ENCODE measurements at places on chromosomes 5 and 9.
A peak's percentile ranks its signal among the peaks of the same experiment; 100 is the strongest.

- no peak for DNase-seq
These were observed 55.1 kb downstream of the MRPL36 start for GRCh38 chr5:1744393-1745122.

- no peak for DNase-seq
These were observed 1.9 kb downstream of the SSNA1 start for GRCh38 chr9:137190315-137190856.

DNA sequence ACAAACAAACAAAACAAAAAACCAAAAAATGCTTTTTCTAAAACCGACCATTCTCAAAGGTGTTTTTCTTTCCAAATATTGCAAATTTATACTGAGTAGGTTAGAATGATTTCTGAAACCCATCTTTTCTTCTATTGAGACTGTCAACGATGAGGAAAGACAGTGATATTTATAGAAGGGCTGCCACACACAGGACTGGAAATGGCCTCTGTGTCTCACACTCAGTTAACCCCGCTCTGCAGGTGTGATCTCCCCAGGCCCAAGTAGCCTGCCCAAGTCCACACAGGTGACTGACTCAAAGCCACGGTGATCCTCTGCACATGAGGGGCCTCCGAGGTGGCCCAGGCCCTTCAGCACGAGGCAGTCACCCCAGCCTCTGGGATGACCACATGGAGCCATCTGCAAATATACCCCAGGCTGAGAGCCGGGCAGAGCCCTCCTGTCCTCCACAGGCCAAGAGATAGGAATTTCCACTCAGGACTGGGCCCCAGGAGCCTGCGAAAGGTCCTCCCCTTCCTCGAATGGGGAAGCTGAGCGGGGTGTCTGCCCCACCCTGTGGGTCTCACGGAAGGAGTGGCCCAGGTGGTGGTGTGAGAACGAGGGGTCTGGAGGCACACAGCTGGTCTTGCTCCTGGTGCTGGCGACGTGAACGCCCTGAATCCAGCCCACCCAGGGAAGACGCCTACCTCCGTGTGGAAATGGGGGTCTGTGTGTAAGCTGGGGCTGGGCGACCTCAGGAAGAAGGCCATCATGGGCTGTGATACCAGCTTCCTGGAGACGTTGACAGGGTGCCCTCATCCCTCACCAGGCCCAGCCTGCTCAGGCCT, 53.0 kb upstream of the PHYKPL start:
- no peak for DNase-seq

DNA sequence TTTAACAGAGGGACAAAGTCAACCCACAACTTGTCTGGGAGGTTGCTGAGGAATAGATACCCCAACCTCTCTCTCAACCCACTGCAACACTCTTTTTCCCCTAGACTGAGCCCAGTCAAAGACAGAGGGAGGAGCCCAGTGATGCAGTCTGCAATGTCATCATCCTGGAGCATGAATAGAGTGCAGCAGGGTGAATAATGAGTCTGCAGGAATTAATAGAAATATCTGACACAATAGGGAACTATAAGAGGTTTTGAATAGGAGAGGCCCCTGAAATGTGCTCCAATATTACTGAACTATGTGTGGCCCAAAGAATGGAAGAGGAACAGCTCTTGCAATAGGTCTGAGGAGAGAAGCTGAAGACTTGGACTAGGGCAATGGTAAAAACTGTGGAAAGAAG, 59.1 kb downstream of the PDCD1LG2 start:
- DNase-seq = no peak

GRCh38 chr5:160119905-160120266, 636 bp upstream of the PWWP2A start:
- DNase-seq = no peak

GRCh38 chr5:140498591-140498990, 48.9 kb upstream of the EIF4EBP3 start:
- DNase-seq = no peak

GRCh38 chr5:171897231-171897630, 109.2 kb downstream of the FBXW11 start:
- DNase-seq = no peak

GRCh38 chr5:57509501-57510260, 27.1 kb upstream of the ACTBL2 start:
- no peak for DNase-seq

- DNase-seq = no peak
These were observed 19.0 kb upstream of the PSIP1 start for GRCh38 chr9:15529566-15530324.

GRCh38 chr5:5293029-5293428, 129.4 kb upstream of the ICE1 start:
- DNase-seq = no peak

- DNase-seq = peak; percentile 16
These were observed 211.6 kb downstream of the MSX2 start for GRCh38 chr5:174935854-174936474.

GRCh38 chr5:83118471-83118870, 41.1 kb downstream of the XRCC4 start:
- DNase-seq = no peak

DNA sequence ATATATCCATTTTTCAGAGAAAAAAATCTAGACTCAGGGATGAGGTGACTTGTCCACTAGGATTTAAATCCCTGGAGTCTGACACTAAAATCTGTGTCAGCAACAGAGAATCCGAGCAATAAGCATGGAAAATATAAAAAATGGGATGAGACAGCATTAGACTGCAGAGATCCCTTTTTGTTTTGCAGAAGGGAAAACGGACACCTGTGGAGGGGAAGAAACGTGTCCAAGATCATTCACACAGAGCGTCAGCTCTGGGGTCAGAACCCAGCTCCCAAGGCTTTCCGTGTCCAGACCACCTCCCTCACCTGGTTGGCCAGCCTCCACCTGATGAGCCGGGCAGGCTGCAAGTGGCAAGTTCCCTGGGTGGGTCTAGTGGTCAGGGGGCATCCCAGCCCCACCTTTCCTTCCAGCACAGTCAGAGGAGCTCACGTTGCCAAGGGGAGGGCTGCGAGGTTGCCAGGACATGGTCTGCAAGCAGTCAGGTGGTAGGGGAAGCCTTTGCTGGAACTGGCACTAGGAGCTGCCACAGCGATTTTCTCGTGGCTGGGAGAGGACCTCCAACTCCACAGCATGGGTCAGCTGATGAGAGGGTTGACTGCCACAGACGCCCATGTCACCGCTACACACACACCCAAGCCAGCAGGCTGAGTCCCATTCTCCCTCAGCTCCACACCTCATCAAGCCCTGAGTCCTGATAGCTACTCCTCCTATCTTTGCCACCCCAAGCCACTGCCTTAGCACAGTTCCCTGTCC, 65.9 kb upstream of the CPLX2 start:
- no peak for DNase-seq

DNA sequence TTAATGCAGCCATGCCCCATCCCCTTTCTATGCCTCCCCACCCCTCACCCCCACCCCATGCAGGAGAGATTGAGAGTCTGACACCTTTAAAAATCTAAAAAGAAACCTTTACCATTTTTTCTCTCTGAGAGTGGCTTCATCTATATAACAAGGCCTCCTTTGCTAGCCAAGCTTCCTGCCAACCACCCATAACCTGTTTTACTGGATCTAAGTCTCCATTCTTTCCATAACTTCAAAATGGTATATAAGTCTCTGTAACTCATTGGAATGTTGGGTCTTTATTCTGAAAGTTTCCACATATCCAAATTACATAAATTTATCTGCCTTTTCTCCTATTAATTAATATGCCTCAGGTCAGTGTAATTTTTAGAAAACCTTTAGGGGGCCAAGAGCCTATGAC, 1174.0 kb downstream of the MAT2B start:
- no peak for DNase-seq

- no peak for DNase-seq
These were observed 72.8 kb upstream of the CPLX2 start for GRCh38 chr5:175798626-175799025.

DNA sequence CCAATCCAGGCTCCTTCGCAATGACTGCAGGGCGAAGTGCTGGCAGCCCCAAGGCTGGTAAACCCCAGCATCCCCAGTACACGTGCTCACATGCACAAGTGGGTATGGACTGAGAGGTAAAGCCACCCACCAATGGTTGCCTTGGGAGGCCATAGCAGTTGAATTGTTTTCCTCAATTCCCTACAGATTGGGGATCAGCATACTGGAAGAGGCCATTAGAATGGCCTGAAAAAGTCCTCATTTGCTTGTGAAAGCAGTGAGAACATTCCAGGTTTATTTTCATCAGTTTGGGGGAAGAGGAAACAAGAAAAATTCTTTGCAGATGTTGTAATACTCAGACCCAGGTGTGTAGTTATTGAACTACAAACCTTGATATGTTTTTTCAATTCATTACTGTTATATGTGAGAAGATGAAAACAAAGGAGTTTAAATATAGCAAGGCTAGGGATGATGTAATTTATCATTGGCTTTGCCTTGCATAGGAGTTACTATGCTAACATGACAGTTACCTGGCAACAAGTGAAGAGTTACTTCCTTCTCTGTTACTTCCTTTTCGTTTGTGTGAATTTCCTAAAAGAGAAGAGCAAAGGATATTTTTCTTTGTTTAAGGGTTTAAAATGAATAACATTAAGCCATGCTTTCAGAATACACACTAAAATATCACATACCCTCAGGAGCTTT, 36.4 kb downstream of the MTMR12 start:
- DNase-seq = no peak

- no peak for DNase-seq
These were observed 4.7 kb downstream of the PLIN2 start for GRCh38 chr9:19122490-19123042.

DNA sequence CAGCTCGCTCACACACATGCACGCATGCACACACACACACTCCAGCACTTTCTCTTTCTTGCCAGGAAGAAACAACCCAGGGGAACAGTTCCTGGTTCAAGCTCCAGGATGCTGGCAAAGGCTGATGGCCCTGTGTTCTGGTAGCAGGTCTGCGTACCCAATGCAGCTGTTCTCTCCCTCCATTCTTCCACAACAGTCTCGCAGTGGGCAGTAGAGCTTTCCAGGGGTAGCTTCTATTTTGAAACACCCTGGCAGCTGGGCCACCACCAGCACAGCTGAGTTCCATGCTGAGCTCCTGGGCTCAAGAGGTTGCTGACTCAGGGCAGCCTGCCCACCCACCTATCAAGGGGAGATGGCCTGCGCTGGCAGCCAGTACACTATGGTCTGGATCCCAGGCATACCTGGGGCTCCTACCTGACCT, 4.7 kb downstream of the VDAC1 start:
- DNase-seq = no peak

GRCh38 chr9:101912698-101913097, 174.3 kb upstream of the GRIN3A start:
- no peak for DNase-seq

- DNase-seq = peak; percentile 31
These were observed at the start of gene PRRX2 for GRCh38 chr9:129665389-129665775. PRRX2 (plus strand) TSS chr9:129665647; CDS start chr9:129665868, 221 bp downstream.

DNA sequence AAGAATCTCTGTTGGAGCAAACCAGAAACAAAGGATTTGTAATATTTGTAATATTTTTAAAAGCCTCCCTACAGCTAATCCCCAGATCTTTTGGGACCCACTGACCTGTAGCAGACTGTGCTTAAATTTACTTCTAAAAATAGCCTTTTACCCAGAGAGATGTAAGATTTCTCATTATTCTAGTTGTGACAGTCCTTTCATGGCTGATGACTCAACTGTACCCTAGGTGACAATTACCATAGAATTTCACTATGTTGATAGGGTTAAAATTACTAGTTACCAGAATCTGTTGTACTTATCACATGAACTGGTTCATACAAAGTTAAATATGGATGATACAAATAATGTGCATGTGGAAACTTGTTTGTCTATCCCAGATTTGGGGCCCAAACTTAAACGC, 543.9 kb upstream of the SEMA6A start:
- DNase-seq = no peak

GRCh38 chr5:103033696-103034095, 86.2 kb downstream of the GIN1 start:
- DNase-seq = no peak

GRCh38 chr5:88550736-88551135, 282.1 kb upstream of the TMEM161B start:
- DNase-seq = no peak

DNA sequence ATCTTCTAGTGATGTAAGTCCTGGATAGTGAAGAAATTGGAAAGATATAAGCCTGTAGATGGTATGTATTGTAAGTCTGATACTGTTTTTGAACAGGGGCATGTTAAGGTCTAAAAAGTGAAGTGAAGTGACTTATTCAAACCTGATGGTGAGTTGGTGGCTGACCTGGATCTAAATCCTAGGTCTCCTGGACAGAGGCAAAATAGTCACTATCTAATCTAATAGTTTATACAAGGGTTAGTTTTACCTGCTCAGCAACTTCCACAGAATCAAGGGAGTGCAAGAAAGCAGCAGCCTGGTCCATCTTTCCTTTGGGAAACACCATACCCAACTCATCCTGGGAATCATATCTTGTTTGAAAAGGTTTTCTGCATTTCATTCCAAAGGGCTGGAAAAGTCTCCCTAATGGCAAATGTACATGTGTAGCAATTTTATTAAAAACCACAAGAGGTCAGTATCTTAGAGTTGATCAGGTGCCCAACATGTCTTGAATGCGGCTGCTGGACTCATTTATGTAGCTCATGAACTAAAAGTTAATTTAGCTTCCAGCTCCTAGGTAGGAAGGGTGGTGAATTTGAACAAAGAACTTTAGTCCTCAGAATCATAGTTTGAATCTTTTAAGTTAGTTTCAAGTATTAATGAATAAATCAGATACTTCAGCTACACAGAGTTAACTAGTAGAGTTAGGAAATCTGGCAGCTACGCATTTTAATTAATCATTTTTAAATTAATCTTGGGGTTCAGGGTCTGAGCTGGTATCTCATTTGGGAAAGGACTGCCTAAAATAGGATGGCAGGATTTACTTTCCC, 26.0 kb downstream of the SKP2 start:
- DNase-seq = no peak

GRCh38 chr9:128771094-128771721, 519 bp downstream of the ZER1 start:
- peak; percentile 33 for DNase-seq

GRCh38 chr9:112664531-112664930, 53.4 kb downstream of the INIP start:
- DNase-seq = no peak

- no peak for DNase-seq
These were observed 97.6 kb downstream of the CDH10 start for GRCh38 chr5:24547132-24547531.

DNA sequence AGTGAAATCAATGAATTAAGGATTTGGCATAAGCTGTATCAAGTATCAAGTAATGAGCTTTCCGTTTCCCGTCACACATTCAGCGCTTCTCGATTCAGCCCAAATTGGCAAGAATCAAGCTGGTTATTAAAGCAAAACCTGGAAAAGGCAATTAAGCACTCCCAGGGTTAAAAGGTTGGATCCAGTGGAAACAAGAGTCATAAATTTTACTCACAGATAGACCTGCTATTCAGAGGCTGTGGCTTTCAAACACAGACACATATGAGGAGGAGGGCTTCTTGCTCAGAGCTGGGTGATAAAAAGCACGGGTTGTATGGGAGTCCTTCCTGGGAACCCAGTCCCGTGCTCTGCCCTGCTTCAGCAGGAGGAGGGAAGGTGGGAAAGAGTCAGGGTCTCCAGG, 112.3 kb upstream of the CXCL14 start:
- DNase-seq = no peak

- DNase-seq = no peak
These were observed 178.0 kb upstream of the PPP1R26 start for GRCh38 chr9:135301271-135302263.
